ENCODE measurements at places on chromosomes 7 and 10. TPM values are rescaled to one million over a fixed set of nuclear protein-coding genes. Genes with fewer than 3 reads are reported as not detected.

Gene IL6
- total RNA-seq = 0.44 TPM

Gene WNT8B
- not detected for total RNA-seq

Gene FUOM
- total RNA-seq = 12.1 TPM

Gene FAM25C
- total RNA-seq = not detected

Gene BET1
- 29.1 TPM for total RNA-seq

Gene FAM131B
- total RNA-seq = 1.4 TPM

Gene HMX3
- total RNA-seq = not detected

Gene LRRC4
- 2.0 TPM for total RNA-seq

Gene AHR
- 41.4 TPM for total RNA-seq

DNA sequence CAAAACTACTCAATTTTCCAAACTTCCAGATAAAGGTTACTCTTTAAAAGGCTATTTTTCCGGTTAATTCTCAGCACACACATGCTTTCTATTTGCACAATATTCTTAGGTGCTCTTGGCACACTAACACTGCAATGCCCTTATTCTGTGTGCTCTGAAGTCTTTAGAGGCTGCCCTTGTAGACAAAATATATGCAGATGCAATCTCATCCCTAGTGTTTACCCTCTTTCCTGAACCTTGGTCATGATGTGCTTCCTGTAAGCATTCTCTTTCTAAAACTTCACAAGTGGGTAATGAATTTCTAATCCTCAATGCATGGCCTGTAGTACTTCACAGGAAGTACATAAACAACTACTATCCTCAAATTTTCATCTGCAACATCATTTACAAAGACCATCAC, 41.1 kb upstream of the TUBB8 start:
- DNase-seq = no peak

GRCh38 chr10:32982911-32983909, 25.2 kb upstream of the ITGB1 start:
- DNase-seq = no peak

- no peak for DNase-seq
Observed at GRCh38 chr7:41877118-41877517, 174.2 kb upstream of the INHBA start.

DNA sequence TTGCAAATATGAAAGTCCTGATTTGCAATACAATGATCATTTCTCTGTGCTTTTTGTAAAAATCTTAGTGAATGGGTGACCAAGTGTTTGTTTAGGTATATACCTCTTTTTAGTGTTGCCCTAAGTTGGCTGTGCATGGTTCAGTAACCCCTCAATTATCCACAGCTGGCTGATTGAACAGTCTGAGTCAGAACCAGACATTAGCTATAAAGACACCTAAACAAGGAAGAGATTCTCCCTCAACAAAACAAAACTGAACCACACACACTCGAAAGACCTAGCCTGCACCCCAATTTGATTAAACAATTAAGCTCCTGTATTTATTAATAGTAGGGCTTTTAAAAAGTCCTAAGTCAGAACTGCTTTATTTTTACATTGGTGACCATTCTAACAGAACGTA, 2.8 kb downstream of the RSBN1L start:
- DNase-seq = no peak

DNA sequence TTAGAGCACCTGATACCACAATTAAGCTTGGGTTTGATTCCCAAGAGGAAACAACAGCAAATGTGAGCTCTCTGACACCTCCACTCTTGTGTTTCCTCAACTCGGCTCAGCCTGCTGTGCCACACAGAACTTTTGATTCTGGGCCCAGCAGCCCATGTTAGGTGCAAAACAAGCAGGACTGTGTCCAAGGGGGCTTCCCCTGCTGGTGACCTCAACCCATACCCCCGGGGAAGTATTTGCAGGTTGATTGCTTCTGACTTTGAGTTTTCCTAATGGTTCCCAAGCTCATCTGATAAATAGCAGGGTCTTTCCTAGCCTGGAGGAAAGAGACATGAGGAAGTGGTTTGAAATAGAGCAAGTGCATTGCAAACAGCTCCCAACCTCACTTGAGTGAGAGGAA, 43.5 kb upstream of the ADAM12 start:
- no peak for DNase-seq

- DNase-seq = no peak
Observed at GRCh38 chr7:38502289-38502688, 128.9 kb downstream of the AMPH start.

GRCh38 chr7:82235713-82236112, 207.9 kb downstream of the CACNA2D1 start:
- DNase-seq = peak; percentile 29

GRCh38 chr10:72320676-72321247, 34.0 kb downstream of the DNAJB12 start:
- peak; percentile 93 for DNase-seq

DNA sequence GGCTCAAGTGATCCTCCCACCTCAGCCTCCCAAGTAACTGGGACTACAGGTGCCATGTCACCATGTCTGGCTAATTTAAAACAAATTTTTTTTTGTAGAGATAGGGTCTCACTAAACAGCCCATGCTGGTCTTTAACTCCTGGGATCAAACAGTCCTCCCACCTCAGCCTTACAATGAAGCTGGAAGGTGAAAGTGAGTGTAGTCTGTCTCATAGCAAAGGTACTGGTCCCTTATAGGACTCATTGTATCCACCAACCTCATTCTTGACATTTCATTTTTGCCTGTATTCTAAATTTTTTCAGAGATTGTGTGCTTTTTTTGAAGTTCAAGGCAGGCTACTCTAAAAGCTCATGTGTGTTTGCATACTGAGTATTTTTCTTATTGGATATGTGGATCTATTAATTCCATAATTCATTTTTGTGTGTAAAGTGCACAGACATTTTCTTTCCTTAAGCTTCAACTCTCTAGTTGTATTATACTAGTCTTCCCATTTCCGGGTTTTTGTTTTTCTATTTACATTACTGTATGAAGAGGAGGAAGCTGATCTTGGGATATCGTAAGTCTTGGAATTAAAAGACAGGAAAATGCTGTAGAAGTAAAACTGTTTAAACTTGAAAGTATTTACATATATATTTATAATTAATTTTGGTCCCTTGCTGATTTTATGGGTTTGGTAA, 13.3 kb downstream of the KMT2E start:
- no peak for DNase-seq

DNA sequence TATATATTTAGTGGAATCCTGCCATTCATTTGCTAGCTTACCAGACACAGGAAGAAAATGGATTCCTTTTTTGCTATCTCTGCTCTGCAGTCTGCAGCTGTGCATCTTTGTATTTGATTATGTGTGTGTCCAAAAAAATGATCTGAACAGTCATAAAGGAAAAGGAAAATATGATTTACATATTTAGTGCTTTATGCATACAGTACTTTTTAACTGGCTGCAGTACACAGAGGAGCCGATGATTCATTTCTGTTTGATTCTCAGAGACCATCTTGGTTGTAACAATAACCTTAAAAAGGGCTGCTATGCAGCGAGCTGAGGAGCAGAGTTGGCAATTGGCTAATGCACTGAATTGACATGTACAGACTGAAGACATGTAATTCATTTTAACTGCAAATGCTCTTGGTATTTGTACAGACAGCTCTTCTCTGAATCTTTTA, 151.3 kb upstream of the FZD1 start:
- DNase-seq = peak; percentile 87

DNA sequence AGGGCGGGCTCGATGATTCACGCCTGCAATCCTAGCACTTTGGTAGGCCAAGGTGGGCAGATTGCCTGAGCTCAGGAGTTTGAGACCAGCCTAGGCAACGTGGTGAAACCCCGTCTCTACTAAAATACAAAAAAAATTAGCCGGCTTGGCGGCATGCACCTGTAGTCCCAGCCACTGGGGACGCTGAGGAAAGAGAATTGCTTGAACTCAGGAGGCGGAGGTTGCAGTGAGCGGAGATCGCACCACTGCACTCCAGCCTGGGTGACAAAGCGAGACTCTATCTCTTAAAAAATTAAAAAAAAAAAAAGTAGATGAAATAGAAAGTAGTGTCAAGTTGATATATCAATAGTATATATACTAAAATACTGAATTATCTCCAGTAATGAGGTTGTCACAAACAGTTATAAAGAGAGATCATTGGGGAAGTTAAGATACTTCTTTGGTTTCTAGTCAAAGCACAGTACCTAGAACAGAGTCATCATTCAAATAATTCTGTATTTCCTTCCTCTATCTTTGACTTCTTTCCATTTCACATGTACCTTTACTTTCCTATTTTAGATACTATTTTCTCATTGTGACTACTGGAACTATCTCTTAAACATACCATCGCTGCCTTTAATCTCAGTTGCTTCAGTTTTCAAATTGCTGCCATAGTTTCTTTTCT, 491.7 kb downstream of the GRM8 start:
- no peak for DNase-seq

DNA sequence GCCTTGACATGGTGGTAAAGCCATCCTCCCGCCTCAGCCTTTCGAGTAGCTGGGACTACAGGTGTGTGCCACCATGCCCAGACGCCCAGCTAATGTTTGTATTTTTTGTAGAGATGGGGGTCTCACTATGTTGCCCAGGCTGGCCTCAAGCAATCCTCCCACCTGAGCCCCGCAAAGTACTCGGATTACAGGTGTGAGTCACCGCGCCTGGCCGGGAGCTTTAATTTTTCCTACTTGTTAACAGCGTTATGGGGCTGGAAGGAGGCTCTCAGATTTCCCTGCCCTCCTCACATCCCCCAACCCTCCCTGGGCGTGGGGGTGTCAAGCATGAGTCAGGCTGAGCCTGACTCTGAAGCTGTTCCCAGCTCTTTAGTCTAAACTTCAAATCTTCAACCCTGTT, 8.3 kb downstream of the ALKBH4 start:
- DNase-seq = no peak

DNA sequence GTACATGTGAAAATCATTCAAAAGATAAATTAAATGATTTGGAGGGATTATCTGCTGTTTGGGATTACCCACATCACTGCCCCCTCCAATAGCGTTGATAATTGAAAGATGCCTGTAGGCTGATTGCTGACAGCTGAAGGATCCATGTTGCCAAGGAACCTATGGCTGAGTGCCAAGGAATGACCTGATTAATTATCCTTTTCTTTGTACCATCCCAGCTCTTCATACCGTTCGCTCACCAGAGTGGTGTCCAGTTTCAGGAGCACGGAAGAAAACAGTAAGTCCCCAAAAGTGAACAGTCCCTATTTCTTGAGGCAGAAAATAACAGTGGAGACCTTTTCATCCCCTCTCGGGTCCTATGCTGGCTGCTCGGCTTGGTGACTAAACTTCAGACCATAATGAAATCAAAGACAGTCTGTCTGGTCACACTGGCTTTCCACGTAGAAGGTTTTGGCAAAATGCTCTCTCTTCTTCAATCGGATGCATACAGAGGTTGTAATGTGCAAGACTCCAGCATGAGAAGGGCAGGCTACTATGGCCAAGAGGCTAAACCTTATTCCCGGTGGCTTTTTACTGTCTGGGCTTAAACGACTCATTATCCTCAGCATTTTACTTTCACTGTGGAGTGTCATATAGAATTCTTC, 108.8 kb downstream of the SPAG6 start:
- DNase-seq = peak; percentile 46

- DNase-seq = peak; percentile 96
Observed at GRCh38 chr7:149771720-149772240, 1.6 kb downstream of the ZNF467 start.

DNA sequence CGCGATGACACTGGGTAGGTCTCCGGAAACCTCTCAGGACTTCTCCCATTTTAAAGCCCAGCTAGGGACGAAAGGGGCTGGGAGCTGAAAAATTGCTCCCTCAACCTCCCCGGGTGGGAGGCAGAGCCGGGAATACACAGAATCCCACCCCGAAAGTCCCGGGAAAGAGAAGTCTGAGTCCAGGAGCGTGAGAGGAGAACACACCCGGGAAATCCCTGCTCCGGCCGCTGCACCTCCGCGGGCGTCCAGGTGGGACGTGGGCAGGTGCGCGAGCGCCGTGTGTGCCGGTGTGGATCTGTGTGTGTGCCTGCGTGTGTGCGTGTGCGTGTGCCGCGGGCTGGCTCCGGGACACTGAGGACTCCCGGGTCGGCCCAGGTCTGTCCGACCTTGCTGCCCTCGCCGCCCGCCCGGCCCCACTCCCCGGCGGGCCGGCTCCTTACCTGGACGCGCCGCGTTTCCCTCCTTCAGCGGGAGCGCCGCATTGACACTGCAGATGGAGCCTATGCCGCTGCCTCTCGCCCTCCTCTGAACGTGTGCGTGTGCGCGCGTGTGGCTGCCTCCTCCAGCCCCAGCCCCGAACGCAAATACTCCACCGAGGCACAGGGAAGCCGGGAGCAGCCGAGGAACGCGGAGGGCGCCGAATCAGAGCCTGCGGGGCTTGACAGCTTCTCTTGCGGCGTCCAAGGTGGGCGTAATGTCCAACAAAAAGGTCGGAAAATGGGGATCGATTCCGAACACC, at the start of gene PLXNA4:
PLXNA4 (minus strand) TSS at position 489 of the 739 bp plus-strand sequence. CDS start 67,777 bp downstream, outside the sequence.
- peak; percentile 17 for DNase-seq

GRCh38 chr7:107167483-107168232, 1.1 kb upstream of the HBP1 start:
- DNase-seq = peak; percentile 94

- DNase-seq = no peak
Observed at GRCh38 chr7:127930341-127931328, 100.6 kb downstream of the LRRC4 start.

DNA sequence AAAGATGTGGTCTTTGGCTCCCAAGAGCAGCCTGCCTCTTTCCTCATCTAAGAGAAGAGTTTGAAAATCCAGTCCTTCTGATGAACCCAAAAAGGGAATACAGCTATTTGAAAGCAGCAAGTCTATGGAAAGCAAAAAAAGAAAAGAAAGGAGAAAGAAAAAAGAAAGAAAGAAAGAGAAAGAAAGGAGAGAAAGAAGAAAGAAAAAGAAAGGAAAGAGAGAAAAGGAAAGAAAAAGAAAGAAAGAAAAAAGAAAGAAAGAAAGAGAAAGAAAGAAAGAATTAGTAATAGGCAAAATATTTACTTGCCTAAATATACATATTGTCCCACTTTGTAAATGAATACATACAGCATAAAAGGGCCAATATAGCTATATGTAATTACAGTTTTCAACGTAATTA, 89.0 kb downstream of the SEMA3D start:
- no peak for DNase-seq

DNA sequence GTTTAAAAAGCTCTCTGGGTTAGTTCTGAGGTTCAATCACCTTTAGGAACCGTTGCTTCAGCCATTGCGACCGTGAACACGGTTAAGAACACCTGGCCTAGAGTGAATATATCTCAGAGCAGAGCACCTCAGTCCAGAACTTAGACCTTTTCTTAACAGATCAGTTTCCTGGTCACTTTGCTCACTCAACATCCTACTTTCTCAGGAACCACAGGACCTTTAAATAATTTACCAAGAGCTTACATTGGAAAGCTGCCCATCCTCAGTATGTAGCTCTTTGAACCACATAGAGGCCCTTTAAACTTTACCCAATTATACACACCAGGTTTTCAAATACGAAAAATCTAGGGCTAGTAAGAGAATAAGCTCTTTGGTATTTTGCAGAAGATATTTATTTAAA, 153.2 kb downstream of the NRBF2 start:
- no peak for DNase-seq

Measured in muscle of leg (tissue), 16 donors.